Heart right ventricle (tissue), 16 donors: ENCODE measurements at places on chromosomes 16 and 17. TPM values are rescaled to one million over a fixed set of nuclear protein-coding genes. Genes with fewer than 3 reads are reported as not detected.

The NOG gene
- total RNA-seq: 0.48 TPM

GRCh38 chr17:80513892-80514291 lies 30.7 kb upstream of the RPTOR start:
- no peak for DNase-seq

- no peak for DNase-seq
These were observed 124.9 kb downstream of the MRTFB start for GRCh38 chr16:14196011-14196410.

The NOXO1 gene
- not detected for total RNA-seq

DNA sequence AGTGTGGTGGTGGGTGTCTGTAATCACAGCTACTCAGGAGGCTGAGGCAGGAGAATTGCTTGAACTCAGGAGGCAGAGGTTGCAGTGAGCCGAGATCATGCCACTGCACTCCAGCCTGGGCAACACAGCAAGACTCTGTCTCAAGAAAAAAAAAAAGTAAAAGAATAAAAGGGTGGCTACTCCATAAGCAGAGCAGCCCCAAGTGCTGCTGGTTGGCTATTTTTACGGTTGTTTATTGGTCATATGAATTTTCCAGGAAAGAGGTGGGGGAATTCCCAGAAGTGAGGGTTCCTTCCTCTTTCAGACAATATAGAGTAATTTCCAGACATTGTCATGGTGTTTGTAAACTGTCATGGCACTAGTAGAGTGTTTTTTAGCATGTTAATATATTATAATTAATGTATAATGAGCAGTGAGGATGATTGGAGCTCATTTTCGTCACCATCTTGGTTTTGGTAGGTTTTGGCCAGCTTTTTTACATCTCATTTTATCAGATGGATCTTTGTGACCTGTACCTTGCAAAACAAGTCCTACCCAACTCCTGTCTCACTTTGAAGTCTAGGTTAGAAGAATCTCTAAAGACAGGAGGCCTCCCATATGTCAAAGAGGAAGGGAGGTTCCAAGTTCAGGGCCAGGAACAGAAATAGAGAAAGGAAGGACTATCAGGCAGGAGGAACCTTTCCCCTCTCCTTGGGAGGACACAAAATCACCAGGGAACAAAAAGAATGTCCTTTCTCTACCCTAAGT lies 39.1 kb downstream of the HOXB1 start:
- DNase-seq: no peak

DNA sequence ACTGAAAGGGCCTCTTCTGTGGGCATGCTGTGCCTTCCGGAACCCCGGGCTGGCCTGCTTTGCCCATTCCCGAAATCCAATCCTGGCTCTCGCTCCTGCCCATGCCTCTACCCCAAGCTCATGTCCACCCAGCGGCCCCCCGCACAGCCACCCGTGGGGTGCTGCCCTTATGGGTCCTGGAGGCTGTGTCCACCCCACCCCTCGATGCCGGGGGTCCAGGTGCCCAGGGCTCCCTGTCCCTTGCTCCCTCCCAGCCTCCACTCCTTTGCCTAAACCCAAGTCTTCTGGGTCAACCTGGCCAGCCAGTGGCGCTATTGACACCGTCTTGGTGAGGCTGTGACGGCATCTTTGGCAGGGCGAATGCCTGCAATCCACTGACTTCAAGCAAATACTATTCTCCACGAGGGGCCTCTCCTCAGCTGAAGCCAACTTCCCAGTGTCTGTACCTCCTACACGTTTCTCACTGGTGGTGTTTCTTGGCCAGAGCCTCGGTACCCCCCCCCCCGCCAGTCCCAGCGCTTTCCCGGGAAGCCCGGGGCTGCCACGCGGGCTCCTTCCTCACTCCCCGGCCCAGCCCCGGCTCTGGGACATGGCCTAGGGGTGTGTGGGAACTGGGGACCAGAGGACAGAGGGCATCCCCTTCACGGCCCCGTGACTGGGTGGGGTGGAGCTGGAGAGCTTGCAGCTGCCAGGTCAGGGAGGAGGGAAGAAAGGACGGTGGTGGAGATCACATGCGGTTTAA lies 12.2 kb upstream of the DUS1L start:
- no peak for DNase-seq

The C17orf50 gene
- total RNA-seq: not detected

GRCh38 chr17:31274252-31274651 lies 22.8 kb downstream of the OMG start:
- DNase-seq: no peak

- no peak for DNase-seq
These were observed 470 bp downstream of the TRPV3 start for GRCh38 chr17:3556916-3557767.

The TLCD3B gene
- not detected for total RNA-seq

DNA sequence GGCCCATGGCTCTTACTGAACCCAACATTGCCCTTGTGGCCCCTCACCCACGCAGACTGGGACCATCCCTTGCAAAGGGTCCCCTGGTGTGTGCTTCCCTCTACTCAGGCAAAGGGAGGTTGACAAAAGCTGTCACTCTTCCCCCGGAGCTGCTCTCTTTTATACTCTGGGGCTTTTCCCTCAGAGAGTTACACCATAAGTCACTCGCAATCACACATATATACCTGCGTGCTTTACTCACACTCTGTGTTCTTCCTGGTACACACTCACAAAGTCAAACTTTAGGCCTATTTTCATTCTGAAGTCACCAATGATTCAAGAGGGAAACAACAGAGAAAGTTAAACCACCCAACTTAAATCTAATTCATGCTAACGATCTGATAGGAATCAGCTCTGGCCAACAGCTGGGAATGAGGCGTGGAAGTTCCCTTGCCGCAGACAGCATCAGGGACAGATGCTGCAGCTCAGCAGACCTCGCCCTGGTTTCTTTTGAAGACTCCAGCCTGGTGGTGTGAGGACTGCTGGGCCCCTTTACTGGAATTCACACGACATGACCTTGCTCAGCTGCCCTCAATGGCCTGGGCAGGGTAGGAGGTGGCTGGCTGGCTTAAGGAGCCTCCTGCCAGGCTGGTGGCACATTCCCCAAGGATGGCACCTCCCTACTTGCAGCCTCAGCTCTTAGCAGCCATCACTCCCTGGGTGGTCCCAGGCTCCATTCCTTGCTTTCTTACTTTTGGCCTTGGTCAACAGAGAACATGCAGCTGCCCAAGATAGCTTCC lies 27.3 kb downstream of the HIC1 start:
- DNase-seq: no peak

DNA sequence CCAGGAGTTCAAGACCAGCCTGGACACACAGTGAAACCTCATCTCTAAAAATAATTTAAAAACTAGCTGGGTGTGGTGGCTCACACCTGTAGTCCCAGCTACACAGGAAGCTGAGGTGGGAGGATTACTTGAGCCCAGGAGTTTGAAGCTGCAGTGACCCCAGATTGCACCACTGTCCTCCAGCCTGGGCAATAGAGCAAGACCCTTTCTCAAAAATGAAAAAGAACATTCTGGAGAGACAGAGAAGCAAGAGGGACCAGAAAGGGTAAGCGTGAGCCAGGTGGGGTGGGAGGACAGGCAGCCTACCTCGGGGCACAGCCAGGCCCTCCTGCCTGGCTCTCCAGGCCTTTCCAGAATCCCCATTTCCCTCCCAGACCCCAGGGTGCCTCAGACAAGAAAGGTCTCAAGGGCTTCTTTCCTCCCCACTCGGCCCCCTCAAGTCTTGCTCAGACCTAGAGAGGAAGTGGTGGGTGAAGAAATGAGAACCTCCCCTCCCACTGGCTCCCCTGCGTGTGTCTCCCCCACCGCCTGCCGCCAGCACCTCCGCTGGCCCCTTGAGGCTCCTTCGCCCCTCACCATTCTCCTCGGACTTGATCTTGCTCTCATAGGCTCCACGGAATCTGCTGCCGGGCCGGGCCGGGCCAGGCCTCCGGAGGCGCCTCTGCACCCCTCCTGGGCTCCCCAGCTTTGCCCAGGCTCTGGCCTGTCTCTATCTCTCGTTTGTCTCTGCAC lies 503 bp downstream of the C16orf54 start:
- DNase-seq: no peak

GRCh38 chr16:6232056-6232455 lies 1100.6 kb upstream of the RBFOX1 start:
- no peak for DNase-seq

- DNase-seq: no peak
These were observed 30.1 kb upstream of the MED9 start for GRCh38 chr17:17446666-17447155.

GRCh38 chr16:4935241-4935855 lies 1.6 kb downstream of the PPL start:
- DNase-seq: peak; percentile 70

The INO80E gene
- 34.8 TPM for total RNA-seq

GRCh38 chr16:81625544-81626153 lies 153.4 kb upstream of the PLCG2 start:
- DNase-seq: peak; percentile 63

- DNase-seq: no peak
These were observed 88.8 kb downstream of the CYLD start for GRCh38 chr16:50830698-50831097.

The USP6 gene
- 1.6 TPM for total RNA-seq

DNA sequence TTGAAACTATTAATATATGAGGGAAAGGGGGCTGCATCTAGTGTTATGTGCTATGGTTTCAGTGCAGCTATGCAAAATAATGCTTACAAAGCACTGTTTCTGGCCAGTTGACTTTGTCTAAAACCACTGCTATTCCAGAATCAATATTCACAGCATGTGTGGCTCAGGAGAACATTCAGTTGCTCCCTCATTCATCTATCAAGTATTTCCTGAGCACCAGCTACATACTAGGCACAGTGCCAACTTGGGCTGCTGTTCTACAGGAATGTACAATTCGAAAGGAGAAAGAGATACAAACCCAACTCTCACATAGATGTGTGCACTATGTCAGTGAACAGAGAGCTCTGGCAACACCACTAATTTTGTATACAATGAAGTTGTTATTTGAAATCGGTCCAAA lies 183.0 kb downstream of the PHKB start:
- peak; percentile 36 for DNase-seq
